K562 (cell line): ENCODE measurements at places on chromosomes 12 and 14. TPM values are rescaled to one million over a fixed set of nuclear protein-coding genes. Genes with fewer than 3 reads are reported as not detected.

The GALNT9 gene
- not detected in 2 replicates for polyA plus RNA-seq

The KSR2 gene
- not detected in 2 replicates for polyA plus RNA-seq

The ALDH1L2 gene
- 8.2 and 8.9 TPM in 2 replicates for polyA plus RNA-seq

The HOXC9 gene
- 5.1 and 10.4 TPM in 2 replicates for polyA plus RNA-seq
